ENCODE measurements at places on chromosomes 1 and 21.

GRCh38 chr1:67636146-67636545 lies 48.9 kb upstream of the GADD45A start:
- DNase-seq = no peak

GRCh38 chr1:68808351-68808750 lies 311.5 kb upstream of the DEPDC1 start:
- no peak for DNase-seq

GRCh38 chr1:217660353-217661062 lies 29.4 kb downstream of the SPATA17 start:
- DNase-seq = no peak

DNA sequence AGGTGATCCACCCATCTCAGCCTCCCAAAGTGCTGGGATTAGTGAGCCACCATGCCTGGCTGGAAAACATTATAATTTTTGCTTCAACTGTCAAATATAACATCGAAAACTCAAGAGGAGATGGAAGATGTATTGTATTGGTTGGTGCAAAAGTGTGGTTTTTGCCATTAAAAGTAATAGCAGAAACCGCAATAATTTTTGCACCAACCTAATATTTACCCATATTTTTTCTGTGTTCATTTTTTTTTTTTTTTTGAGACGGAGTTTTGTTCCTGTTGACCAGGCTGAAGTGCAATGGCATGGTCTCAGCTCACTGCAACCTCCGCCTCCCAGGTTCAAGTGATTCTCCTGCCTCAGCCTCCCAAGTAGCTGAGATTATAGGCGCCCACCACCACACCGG lies 27.1 kb upstream of the SHE start:
- DNase-seq = no peak

GRCh38 chr1:62800825-62801306 lies 16.9 kb downstream of the ATG4C start:
- no peak for DNase-seq

DNA sequence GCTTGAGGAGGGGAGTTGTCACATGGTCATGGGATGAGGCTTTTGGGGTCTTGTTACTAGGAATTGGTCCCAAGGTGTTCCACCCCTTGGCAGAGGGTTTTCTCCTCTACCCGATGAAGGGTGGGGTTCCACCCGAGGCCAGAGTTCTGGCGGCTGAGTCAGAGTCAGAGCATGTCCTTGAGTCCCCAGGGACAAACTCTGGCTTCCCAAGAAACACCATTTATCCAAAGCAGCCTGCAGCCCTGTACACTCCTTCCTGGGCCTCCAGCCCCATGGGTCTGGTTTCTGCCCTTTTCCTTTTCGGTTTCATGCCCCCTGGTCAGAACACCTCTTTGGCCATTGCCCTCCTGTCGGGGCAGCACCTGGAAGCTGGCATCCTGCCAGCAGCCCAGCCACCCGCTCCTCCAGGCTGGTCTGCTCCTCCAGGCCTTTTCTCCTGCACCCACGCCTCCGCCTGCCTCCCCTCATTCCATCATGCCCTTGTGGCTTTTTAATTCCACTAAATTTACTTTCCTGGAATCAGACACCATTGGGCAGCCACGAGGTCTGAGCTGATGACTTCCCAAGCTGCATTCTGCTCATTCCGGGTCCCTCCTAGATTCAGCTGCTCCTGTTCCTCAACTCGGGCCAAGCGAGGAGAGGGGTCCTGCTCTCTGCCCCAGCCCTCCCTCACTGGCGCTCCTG lies 301.7 kb upstream of the VAMP3 start:
- DNase-seq = no peak
